Muscle of leg (tissue), 16 donors: ENCODE measurements at places on chromosomes 11 and 22. TPM values are rescaled to one million over a fixed set of nuclear protein-coding genes. Genes with fewer than 3 reads are reported as not detected.

The RPS3 gene
- 3,986 TPM for total RNA-seq

The MAP6 gene
- 6.1 TPM for total RNA-seq

The PDE3B gene
- 2.2 TPM for total RNA-seq

The INPPL1 gene
- total RNA-seq: 87.7 TPM

The TRIM48 gene
- total RNA-seq: not detected

The PAX6 gene
- 0.27 TPM for total RNA-seq

The TOMT gene
- not detected for total RNA-seq

The ZNF280B gene
- total RNA-seq: 3.1 TPM

The TREH gene
- total RNA-seq: under 0.01 TPM

The POGLUT3 gene
- total RNA-seq: 54.0 TPM

The SLC22A9 gene
- not detected for total RNA-seq

GRCh38 chr11:2586793-2587131, 113.0 kb downstream of the KCNQ1OT1 start:
- no peak for DNase-seq

- DNase-seq: peak; percentile 39
These were observed 529.6 kb downstream of the BRD1 start for GRCh38 chr22:49297871-49298721.

- no peak for DNase-seq
These were observed 4.5 kb downstream of the GSTT2 start for GRCh38 chr22:23984430-23984829.

DNA sequence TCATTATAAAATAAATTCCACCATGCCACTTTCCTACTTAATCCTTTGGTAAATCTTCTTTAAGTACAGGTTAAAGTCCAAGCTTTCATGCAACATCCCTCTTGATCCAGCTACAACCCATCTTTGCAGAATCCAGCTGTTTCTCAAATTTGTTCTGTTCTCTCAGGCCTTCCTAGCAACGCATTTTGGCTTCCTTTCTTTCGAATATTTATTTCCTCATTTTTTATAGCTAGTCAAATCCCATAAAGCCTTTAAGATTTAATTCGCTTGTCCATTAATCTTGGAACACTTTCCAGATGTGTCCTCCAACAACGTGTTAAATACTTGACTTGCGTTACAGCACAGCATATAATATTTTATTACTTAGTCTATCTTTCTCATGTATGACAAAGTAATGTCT, 600.1 kb upstream of the CHORDC1 start:
- peak; percentile 78 for DNase-seq

DNA sequence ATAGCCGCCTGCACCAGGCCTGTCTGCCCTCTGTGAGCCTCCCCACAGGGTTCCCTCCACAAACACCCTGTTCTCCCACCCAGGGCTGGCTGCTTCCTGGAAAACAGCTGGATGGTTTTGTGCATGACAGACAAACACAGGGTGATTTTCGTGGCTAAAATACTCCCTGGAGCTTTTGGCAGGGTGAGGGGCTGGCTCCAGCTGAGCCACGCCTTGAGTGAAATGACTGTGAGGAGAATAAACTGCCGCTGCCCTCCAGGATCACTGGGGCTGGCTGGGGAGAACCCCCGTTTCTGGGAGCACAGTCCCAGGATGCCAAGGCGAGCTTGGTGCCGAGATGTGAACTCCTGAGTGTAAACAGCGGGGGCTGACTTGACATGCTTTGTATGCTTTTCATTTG, 20.3 kb upstream of the PPP6R3 start:
- no peak for DNase-seq

GRCh38 chr11:59456661-59457060, at the start of gene OR4D6:
OR4D6 (plus strand) TSS chr11:59456961; CDS start chr11:59456961, 0 bp downstream.
- no peak for DNase-seq

DNA sequence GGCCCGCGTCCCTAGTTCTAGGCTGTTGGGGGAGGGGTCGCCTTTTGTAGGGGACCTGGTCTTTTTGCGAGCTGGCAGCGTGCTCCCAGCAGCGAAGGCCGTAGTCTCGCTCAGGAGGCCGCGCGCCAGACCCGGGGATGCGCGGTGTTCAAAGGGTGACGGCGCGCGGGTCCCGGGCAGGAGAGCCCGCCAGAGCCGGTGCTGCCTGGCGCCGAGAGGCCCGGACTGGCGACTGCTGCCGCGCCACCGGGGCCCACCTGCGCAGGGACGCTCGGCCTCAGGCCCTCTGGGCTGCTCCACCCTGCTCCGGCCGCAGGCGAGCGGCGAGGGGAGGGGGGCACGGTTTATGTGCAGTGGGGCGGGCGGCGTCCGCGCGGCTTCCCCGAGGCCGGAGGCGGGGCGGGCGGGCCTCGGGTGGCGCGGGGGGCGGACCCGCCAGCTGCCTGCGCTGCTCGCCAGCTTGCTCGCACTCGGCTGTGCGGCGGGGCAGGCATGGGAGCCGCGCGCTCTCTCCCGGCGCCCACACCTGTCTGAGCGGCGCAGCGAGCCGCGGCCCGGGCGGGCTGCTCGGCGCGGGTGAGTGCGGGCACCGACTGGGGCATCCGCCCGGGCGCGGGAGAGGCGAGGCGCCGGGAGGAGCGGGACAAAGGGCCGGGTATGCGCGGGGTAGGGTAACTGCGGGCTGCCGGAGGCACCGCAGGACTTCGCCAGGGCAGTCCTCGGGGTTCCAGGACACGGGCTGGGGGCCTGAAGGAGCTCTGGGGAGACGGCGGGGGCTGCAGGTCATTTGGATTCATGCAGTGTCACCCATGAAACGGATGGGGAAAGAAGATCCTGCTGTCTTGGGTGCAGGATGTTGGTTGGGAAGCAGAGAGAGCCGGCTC, at the start of gene PRSS23:
Gene PRSS23, plus strand, starts transcription at position 467 of the 884 bp plus-strand sequence. CDS start 7,102 bp downstream, outside the sequence.
- DNase-seq: peak; percentile 78

GRCh38 chr11:32108576-32108975, 17.7 kb downstream of the RCN1 start:
- no peak for DNase-seq

- no peak for DNase-seq
These were observed 35.0 kb upstream of the SCGB1A1 start for GRCh38 chr11:62383822-62384221.

DNA sequence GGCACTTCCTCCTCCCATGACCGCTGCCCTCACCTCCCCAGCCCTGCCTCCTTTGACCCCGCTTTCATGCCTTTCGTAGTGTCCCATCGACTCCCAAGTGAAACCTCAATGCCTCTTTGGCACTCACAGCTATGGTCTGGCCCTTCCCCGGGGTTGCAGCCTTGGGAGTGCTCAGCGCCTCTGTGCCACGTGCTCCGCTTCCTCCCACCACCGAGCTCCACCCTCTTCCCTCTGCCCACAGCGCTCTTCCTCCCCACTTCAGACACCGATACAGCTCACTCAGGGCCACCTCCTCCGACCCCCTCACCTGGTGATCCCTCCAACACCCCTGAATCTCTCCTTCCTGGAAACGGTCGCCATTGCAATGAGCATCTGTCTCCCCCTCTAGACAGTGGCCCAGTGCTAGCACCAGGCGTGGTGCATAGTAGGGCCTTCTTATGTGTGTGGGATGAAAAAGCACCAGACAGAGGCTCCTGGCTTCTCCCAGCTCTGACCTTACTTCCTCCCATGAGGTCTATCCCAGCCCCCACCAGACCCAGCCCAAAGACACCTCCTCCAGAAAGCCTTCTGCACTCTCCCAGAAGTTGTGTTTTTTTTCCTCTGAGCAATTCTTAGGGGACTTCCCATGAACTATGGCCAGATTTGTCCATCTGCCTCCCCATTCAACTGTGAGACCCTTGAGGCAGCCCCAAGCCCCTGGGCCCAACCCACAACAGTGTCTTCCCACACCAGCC, 16.4 kb upstream of the SCGB1A1 start:
- peak; percentile 62 for DNase-seq

GRCh38 chr11:71437879-71438278, 10.3 kb downstream of the DHCR7 start:
- no peak for DNase-seq

DNA sequence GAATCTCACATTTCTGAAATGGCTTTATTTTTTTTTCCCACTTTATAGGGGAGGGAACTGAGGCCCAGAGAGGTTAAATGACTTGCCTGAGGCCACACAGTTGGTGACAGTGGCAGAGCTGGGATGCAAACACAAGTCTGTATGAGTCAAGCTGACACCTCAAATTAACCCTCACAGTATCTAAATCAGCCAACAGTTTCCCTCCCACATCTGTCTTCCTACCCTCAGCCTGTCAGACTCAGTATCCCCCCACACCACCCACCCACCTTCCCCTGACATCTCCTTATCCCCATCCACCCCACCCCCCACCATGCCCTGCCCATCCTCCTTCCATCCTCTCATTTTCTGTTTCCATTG, 95.2 kb downstream of the TP53I11 start:
- no peak for DNase-seq

DNA sequence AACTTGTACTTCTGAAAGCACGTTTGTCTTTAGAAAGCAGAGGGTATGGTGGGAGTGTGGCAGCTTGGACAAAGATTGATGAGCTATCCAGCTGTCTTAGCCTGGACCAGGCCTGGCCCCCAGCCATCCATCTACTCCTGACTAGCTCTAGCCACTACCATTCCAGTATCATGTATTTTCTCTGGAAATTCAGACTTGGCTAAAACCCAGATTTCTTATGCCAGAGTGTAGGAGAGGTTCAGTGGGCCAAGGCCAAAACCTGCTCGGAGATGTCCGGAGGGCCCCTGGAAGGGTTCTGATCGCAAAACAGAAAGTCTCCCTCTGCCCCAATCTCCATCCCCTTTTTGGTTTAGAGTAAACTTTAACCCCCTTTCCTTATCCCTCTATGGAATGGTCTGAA, 24.8 kb upstream of the MTCH2 start:
- peak; percentile 70 for DNase-seq
